ENCODE measurements at places on chromosomes 6 and 20. TPM values are rescaled to one million over a fixed set of nuclear protein-coding genes. Genes with fewer than 3 reads are reported as not detected.

DNA sequence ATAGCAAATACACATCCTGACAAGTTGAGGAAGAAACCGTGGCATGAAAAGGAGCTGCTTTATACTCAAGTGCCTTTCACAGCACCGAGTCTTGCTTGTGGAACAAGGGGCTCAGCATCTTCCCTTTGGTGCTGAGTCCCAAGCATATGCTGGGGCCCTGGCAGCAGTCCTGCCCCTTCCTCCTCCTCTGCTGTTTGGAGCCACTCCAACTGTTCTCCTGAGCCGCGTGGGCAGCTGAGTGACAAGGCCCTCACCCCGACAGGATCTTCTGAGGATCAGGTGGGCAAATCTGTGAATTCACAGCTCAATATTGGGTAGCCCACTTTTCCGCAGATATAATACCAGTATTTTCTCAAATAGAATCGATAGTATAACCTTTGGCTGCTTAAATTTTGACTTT, 24.7 kb downstream of the DACT2 start:
- no peak for DNase-seq

GRCh38 chr6:27894839-27895762, 17.1 kb downstream of the OR2B2 start:
- peak; percentile 94 for DNase-seq

- DNase-seq: no peak
These were observed 176.7 kb upstream of the COL21A1 start for GRCh38 chr6:56424064-56424463.

DNA sequence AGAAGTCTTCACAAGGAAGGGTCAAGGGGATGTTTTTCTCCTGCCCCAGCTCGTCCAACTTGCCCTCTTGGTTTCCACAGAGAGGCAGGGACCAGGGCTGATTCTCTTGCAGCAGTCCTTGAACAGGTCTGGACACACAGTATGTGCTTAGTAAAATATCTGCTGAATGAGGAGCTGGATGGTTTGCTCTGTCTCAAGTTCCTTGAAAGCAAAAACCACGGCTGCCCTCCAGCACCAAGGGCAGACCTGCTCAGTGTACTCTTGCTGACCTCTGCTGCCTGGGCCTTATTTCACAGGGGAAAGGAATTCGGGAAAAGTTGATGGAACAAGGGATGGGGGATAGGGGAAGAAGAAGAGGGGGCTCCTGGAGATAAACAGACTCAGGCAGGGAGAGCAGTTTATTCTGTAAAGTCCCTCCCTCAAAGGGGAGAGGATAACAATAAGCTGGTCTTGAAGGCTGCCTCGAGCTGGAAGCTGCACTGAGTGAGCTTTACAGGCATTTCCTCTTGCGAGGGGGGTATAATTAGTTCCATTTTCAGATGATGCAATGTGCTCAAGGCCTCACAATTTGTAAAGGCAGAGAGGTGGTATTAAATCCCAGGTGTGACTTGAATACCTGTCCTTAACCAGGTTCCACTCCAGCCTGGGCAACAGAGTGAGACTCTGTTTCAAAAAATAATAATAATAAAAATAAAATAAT, 10.3 kb downstream of the KCNK5 start:
- peak; percentile 49 for DNase-seq

DNA sequence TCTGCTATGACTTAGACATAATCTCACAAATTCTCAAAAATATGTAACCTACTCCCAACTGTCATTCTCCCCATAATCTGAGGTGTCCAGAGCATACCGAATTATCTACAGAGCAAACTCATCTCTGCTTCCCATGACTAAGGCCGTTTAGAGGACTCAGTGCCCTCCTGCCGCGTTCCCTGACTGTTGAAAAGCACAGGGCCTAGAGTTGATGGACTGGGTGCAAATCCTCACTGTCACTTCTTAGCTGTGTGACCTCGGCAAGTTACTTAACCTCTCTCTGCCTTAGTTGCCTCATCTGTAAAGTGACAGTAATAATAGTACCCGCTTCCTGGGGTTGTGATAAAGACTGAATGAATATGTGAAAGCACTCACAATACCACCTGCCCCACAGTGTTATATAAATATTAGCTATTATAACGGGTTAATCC, 4.7 kb upstream of the TUBB2A start:
- DNase-seq: no peak

GRCh38 chr20:35273449-35274171, 4.3 kb downstream of the MMP24OS start:
- DNase-seq: peak; percentile 36

GRCh38 chr6:41558033-41558807, 12.0 kb downstream of the FOXP4 start:
- DNase-seq: peak; percentile 52

DNA sequence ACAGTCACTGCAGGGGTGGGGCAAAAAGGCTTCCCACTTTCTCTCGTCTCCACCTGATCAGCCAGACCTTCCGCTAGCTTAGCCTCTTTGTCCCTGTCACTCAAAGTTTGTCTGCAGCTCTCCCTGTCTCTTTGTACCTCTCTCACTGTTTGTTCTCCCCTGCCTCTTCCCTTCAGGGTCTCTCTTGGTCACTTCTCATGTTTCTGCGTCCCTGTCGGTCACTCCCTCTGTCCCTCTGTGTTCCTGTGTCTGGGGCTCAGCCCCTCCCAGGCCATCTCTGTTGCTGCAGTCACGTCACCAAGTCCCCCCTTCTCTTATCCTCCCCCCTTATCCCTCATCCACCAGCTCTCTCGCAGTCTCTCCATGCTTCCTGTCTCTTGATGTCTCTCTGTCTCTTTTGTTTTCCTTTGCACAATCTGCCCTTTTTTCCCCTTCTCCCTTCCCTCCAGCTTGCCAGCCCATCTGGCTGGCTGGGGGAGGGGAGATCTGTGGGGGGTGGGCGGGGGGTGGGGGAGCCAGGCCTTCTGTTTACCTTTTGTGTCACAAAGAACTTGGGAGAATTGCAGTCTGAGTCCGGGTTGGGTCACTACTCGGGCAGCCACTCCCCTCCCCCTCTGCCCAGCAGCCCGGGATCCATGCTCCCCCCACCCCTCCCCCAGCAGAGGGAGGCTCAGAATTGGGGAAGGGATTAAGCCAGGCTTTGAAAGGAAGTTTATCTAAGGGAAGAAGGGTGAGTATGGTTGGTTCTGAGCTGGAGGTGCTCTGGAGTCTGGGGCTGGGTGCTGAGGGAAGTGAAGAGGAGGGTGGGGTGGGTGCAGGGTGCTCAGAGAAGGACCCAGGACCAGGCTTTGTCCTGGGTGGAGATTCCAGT, 32.3 kb downstream of the FOXP4 start:
- DNase-seq: no peak

DNA sequence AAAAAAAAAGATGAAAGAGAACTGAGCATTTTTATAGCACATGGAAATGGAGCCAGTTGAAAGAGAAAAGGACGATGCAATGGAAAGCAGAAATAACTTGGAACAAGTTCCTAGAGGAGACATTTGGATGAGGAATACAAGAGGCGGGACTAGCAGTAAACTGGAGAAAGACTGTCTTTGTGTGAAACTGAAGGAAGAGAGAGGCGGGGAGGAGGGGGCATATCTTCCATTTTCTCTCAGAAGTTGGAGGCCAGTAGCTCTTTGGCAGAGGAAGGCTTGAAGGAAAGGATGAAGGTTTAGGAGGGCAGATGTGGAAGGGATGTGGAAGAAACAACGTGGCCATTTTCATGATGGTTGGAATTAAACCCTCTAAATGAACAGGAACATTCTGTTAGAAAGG, 33.0 kb upstream of the ADGRF1 start:
- peak; percentile 62 for DNase-seq

- DNase-seq: no peak
These were observed 1343.4 kb downstream of the HACE1 start for GRCh38 chr6:103516336-103516735.

DNA sequence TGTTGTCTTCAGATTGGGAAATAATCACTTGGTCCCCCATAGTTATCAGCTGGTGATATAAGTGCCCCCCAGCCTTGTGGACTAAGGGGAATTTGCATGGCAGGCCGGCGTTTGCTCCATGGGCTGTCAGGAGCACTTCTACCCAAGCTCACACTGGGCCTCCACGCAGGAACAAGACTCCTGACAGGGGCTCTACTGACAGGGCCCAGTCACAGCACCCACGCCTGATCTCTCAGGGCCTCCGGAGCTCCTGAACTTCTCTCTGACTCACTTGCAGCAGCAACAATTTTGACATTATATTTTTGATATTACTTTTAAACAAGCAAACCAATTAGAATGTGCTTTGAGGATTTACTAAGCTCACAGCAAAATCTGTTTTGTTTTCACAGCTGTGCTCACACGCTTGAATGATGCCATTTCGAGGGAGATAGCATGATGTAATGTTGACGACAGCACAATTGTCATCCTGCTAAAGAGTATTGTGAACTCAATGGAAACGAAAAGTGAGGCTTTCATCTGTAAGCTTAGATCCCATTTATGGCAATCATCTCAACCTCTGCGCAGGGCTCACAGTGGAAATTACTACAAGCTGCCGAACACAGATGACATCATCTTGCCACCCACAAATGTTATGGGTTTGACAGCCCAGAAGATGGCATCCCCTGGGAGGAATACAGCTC, 28.7 kb upstream of the TXNDC5 start:
- no peak for DNase-seq

- no peak for DNase-seq
These were observed 46.2 kb upstream of the ZNF217 start for GRCh38 chr20:53639647-53640440.

- no peak for DNase-seq
These were observed 48.1 kb downstream of the HLA-DPB1 start for GRCh38 chr6:33123732-33124524.

DNA sequence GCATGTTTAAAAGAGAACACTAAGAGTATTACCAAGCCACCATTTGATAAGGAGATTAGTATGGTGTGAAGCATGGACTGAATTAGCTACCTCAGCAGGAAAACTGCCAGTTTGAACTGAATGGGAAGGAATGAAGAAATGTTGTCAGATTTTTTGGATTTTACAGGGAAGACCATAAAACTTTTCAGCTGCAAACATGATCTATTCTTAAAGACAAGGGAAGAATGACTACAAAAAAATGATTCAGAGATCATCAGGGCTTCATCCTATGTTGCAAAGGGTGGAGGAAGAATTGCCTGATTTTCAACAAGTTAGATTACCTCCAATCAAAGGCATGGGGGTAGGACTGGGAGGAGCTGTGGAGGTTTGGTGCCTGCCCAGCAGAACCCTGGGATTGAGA, 49.3 kb upstream of the MTRF1L start:
- no peak for DNase-seq

The TFAP2A gene
- total RNA-seq: not detected

The CAGE1 gene
- not detected for total RNA-seq

The FLRT3 gene
- 2.3 TPM for total RNA-seq

The NCOA6 gene
- 20.3 TPM for total RNA-seq

The LRRC1 gene
- 40.3 TPM for total RNA-seq
